Epithelial cell of esophagus (primary cell): ENCODE measurements at places on chromosomes 13 and 19.
A peak's percentile ranks its signal among the peaks of the same experiment; 100 is the strongest.

- DNase-seq = no peak
These were observed 23.0 kb upstream of the CYSLTR2 start for GRCh38 chr13:48630773-48631172.

GRCh38 chr13:33394294-33394932, 108.9 kb upstream of the STARD13 start:
- DNase-seq = no peak

DNA sequence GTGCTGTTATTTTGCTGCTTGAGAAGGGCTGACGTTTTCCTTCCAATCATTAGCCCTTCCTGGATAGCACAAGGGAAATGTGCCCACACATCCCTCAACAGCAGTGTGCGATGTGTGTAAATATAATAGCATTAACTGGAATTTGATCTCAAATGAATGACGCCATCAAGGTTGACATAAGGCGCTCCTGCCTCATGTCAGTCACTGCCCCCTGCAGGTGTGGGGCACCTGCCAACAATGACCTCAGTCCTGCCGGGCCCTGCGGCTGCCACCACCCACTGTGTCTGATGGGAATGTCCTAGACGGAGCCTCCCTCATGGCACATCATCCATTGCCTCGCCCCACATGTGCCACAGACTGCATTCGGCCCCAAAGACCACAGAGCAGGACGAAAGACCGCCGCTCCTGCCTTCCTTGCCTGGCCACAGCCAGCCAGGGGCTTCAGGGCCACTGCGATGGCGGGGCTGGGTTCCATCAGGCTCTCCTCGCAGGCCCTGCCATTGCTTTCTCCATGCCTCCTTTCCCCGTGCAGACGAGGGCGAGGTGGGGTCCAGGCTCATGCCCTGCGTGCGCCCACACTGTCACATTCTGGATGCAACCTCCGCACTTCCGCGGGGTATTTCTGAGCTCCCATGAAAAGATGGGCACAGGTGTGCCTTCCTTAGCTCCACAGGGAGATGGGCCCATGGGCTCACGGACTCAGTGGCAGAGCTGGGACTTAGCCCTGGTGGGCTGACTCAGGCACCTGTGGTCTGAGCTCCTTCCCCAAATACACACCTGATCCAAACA, 146.7 kb downstream of the SOX1 start:
- no peak for DNase-seq

DNA sequence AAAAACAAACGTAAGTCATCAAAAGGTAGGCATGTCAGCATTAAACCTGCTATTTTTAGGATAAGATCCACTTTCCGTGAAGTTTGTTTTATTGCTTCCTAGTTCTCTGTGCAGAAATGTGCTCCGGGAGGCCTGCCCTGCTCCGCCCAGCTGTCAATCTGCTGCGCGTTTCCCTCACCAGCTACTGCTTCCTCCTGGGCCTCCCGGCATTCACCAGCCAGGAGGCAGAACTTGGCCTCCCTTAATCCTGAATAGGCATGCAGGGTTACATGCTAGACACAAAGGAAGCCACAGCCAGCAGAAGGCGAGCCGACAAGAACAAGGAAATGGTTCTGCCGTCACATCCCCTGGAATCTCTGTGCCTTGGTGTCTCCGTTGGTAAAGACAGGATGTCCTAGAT, 386.2 kb downstream of the IRS2 start:
- DNase-seq = no peak

DNA sequence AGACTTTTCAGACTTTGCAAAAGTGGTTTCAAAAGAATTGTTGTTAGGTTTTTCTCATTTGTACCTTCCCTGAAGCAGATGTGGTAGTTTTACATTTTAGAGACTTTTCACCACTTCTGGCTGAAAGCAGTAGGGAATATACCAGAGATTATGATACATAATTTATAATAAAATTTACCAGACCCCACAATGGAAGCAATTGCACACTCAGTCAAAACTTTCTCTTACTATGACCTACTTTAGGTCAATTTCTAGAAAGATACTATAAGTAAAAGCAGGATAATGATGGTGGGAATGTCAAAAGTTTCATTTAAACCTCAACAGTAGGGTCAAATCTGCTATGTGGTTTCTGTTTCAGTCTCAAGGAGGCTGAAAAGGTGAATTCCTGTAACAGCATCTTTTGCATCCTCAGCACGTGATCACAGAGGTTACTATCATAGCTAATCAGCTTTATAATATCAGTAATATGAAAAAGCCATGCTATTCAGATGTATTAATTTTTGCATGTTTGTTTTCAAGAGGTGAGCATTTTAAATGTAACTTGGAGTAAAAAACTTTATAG, 26.9 kb downstream of the PCCA start:
- DNase-seq = no peak

GRCh38 chr19:41324231-41324702, 14.3 kb downstream of the CCDC97 start:
- DNase-seq = no peak

DNA sequence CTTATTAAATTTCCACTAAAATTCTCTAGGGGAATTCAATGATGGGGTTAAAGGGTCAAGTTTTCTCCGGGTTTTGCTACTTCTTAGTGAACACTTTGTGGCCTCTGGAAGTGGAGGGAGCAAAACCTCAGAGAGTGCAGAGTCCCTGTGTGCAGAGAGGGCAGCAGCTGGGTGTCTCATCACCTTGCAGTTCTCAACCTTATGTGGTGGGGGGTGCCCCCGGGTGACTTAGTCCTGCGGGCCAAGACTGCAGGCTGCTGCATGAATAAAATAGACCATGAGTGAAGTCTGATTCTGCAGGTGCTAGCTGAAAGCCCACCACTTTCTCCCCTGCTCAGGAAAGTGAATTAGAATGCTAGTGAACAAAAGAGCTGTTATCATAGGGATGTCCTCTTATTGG, 191.6 kb downstream of the DLEU7 start:
- no peak for DNase-seq

GRCh38 chr13:106286811-106287210, 248.7 kb downstream of the EFNB2 start:
- no peak for DNase-seq

DNA sequence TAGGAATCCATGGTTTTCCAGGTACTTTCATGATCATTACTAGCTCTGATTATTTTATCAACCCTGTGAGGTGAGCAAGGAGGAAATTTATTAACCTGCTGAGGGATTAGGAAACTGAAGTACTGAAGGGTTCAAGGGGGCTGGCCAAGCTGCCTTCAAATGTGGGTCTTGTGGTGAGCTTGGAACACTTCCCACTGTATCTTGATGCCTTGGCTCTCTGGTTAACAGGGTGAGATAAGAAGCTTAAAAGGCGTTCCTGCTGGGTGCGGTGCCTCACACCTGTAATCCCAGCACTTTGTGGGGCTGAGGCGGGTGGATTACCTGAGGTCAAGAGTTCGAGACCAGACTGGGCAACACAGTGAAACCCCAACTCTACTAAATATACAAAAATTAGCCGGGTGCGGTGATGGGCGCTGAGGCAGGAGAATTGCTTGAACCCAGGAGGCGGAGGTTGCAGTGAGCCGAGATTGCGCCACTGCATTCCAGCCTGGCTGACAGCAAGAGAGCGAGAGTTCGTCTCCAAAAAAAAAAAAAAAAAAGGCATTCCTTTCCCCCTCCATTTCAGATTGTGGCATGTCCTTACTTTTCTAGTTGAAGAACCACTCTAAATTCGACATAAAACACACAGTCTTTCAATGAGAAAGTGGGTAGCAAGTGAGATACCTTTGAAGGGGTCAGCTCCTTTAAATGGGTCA, 70.2 kb downstream of the KLF2 start:
- peak; percentile 22 for DNase-seq

DNA sequence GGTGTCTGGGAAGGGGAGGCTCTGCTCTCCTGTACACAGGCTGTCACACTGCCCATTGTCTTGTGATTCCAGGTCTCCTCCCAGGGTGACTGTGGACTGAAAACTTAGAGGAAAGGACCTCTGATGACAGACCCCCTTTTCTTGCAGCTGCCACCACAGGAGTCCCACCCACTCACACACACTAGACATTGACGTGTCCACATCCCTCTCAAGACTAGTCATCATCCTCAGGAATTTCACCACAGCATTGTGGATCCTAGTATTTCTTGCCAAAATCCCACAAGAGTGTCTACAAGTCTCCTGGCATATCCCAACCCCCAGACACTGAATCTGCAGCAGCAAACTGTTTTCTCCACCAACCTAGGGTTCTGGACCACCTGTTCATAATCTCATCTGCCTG, 5.3 kb downstream of the ZNF85 start:
- DNase-seq = no peak

- DNase-seq = no peak
These were observed 261 bp downstream of the PRKD2 start for GRCh38 chr19:46716672-46717033.

GRCh38 chr13:50731400-50731799, 112.1 kb downstream of the DLEU7 start:
- peak; percentile 97 for DNase-seq

DNA sequence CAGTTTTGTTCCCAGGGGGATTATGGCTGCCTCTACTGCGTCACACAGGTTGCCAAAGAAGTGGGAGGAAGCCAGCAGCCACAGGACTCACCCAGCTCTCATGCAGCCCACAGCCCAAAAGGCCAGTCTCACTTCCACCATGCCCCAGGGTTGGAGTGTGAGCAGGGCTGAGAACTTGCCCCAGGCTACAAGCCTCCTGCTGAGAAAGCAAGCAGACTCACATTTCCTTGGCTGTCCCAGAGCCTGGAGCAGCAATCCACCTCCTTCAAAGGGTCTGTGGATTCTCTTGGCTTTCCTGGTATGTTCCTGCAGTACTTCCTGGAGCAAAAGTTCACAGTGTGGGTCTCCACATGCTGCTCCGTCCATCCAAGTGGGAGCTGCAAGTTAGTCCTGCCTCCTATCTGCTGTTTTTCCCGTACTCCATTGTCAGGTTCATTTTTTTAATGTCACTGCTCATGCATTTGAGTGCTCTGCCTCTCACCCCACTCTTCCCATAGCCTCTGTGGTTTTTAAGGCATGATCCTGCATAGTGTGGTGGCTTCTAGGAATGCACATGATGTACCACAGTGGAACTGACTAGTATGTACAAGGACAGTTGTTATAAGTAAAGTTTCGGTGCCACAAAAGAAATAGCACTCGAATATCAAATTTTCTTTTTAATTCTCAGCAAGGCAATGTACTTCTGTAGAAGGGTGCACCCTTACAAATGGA, 56.2 kb upstream of the ARHGEF7 start:
- DNase-seq = no peak

DNA sequence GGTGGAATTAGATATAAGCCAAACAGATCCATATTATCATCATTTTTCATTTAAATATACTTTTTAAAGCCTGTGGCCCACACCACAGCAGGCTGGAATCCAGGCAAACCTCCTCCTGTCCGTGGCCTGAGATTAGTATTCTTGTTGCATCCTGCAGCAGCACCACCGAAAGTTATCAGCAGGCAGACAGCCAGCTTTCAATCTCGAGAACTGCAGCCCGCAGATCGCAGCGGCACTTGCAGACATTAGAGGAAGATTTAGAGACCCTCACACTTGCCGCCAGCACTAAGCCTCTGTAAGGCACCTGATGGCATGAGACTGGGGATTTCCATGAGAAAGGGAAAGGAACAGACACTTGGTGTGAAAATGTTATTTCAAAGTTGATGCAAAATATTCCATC, 7.4 kb downstream of the DHRS12 start:
- no peak for DNase-seq

DNA sequence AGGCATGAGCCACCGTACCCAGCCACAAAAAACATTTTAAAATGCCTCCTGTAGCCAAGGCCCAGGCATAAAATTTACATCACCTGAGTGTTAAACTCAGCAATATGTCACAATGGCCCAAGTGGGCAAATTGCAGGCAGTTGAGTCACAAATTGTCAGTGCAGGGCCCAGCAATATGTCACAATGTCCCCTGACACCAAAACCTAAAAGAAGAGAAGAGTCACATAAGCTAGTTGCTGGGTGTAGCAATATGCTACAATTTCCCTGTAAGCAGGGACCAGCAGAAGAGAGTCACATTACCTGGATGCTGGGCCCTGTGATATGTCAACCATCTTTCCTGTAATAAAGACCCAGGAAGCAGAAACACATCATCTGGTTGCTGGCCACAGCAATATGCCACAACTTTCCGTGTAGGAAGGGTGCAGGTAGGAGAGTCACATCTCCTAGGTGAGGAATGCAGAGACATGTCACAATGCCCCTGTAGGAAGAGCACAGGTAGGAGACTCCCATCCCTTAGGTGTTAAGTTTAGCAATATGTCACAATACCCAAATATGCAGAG, 136.0 kb upstream of the ZNF91 start:
- DNase-seq = no peak

DNA sequence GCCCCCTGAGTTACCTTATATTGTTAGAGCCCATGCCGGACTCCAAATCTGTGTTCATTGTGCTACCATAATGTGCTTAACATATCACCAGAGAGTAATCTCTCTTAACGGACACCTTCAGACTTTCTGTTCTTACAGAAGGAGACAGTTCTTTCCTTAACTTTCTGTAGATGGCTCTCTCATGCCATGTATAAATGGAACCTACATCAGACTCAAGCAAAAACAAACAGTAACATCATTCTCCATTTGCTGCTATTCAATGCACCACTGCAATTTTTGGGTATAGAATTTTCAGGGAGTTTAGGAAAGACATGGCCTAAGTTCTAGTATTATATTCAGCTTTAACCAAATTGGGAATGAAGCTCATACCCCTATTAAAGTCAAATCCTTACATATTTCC, 12.6 kb upstream of the UGGT2 start:
- no peak for DNase-seq

DNA sequence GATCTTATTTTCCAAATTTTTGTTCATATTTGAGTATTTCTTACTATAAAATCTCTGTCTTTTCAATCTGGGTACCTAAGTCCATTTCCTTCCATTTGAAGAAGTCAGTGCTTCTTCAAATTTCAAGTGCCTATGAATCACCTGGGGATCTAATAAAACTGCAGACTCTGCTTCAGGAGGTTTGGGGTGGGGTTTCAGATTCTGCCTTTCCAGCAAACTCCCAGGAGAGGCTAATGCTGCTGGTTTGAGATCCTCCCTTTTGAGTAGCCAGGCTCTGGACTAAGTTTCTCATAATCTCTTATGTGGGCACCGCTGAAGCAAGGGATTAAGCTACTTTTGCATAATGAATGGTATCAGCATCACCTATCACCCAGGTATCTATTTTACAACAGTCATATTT, 242.4 kb downstream of the RGCC start:
- no peak for DNase-seq

DNA sequence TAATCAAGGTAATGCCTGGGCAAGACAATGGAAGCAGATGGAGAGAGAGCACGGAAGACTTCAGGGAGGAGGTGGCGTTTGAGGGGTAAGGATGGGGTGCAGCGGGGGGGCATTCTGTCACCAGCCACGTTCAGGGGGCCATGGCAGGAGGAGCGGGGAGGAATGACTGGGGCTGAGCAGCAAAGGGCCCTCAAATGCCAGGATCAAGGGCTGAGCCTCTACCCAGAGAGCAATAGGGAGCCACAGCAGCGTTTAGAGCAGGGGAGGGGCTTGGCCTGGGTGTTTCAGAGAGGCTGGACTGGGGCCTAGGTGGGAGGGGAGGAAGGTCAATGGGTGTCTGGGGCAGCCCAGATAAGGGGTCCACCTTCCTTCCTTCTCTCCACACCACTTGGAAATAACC, 44.3 kb downstream of the CELF5 start:
- DNase-seq = no peak

GRCh38 chr13:40648040-40648439, 18.4 kb downstream of the FOXO1 start:
- DNase-seq = no peak
